Lung (tissue), 17 donors: ENCODE measurements at places on chromosomes 11 and 22. TPM values are rescaled to one million over a fixed set of nuclear protein-coding genes. Genes with fewer than 3 reads are reported as not detected.

The APIP gene
- 27.8 TPM for polyA plus RNA-seq

The CRYBA4 gene
- polyA plus RNA-seq: 0.06 TPM

The NTM gene
- polyA plus RNA-seq: 2.3 TPM

The MUC15 gene
- 6.4 TPM for polyA plus RNA-seq

The TSPAN18 gene
- polyA plus RNA-seq: 8.3 TPM

The MUC5AC gene
- polyA plus RNA-seq: 1.2 TPM

The MYOD1 gene
- polyA plus RNA-seq: not detected

The PIH1D2 gene
- 5.1 TPM for polyA plus RNA-seq

- no peak overlapping the region for H3K27ac ChIP-seq
- H3K27me3 ChIP-seq: no peaks in the 10 kb centered on the region
- no peaks in the 10 kb centered on the region for H3K36me3 ChIP-seq
- no peak for DNase-seq
- H3K4me3 ChIP-seq: no peak overlapping the region
Observed at GRCh38 chr11:112761911-112762706, 199.1 kb upstream of the NCAM1 start.

- H3K27ac ChIP-seq: no peak overlapping the region
- no peaks in the 10 kb centered on the region for H3K27me3 ChIP-seq
- no peaks in the 10 kb centered on the region for H3K4me1 ChIP-seq
- DNase-seq: no peak
- H3K36me3 ChIP-seq: peaks cover 3% of the 10 kb centered on the region
Observed at GRCh38 chr11:62572431-62572830, 1.3 kb downstream of the EEF1G start.

DNA sequence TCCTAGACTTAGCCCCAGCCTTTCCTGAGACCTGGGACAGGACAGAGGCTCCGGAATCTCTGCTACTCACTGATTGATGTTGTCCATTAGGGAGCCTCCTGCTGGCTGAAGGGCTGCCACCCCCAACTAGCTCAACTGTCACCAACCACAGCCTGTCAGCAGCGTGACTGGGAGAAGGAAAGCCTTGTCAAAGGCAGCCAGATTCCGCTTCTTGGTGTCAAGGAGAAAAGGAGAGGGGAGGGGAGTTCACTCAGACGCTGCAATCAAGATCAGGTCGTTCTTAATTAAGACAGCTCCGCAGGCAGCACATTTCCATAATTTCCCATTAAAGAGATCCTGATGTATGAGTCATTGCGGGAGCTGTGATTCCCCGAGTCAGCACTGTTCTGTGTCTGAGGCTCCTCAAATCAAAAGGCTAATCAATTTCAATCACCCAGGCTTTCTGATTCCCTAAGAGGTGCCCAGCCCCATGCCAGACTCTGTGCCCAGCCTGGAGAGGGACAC, 152.8 kb upstream of the ZBED5 start:
- no peak overlapping the region for H3K27ac ChIP-seq
- no peaks in the 10 kb centered on the region for H3K36me3 ChIP-seq
- no peak for DNase-seq
- no peak overlapping the region for H3K4me3 ChIP-seq
- no peaks in the 10 kb centered on the region for H3K27me3 ChIP-seq
- no peaks in the 10 kb centered on the region for H3K4me1 ChIP-seq

DNA sequence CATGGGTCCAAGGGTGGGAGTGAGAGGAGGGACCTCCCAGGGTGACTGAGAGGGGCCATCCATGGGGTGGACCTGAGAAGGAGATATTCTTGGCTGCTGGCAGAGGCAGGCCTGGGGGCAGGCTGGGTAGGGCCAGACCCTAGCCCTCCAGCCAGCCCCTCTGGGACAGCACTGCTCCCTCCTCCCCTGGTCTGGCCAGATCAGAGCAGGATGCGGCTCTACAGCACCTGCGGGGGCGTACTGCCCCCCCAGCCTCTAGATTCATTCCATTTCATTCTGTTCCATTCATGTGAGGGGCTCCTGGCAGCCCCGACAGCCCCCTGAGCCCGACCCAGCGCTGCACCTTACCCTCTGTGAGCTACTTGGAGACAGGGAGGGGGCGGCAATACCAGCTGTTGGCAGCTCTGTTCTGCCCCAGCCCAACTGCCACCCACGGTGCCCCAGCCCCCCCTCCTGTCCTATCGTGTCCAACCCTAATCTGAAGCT, 34.3 kb upstream of the MYRF start:
- H3K4me1 ChIP-seq: peaks cover 17% of the 10 kb centered on the region
- DNase-seq: peak; percentile 27
- H3K4me3 ChIP-seq: no peak overlapping the region
- no peaks in the 10 kb centered on the region for H3K36me3 ChIP-seq
- H3K27me3 ChIP-seq: no peaks in the 10 kb centered on the region

DNA sequence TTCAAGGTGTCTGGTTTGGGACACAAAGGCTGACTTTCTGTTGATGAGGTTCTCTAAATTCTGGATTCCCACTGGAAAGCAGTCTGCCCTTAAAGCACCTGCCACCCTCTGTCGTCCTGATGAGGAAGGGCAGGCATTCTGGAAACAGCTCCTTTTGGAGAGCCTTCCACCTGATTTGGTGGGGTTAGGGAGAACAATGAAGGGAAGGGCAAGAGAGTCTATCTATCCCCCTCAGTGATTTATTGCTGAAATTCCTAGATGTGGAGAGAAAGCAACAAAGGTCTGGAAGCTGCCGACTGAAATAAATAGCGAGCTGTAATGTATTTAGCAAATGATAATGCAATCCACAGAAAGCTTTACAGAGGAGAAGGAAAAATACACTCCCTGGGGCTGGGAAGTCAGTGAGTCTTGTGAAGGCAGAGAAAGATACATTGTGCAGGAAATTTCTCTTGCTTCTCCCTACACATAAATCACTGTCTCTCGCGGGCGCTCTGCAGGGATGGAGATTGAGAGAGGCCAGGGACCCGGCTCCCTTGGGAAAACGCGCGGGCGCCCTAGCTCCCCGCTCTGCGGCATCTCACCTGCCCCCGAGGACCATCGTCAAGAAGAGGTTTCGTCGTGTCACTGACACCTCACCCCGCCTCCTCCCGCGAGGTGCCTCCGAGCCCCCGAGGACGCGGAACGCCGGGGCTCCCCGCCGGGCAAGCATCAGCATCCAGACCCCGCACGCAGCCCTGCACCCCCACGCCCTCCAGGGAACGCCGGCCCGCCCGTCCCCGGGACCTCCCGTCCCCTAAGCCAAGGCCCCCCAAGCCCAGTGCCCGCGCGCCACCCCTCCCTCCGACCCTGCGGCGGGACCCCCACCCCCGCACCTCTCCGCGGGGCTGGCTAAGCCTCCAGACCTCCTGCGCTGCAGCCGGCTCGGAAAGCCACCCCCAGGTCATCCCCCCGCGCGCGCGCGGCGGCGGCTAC, 673 bp downstream of the CDON start:
- peak overlapping the region; percentile 31 for H3K27ac ChIP-seq
- peaks cover 29% of the 10 kb centered on the region for H3K27me3 ChIP-seq
- DNase-seq: peak; percentile 35
- H3K36me3 ChIP-seq: no peaks in the 10 kb centered on the region
- peak overlapping the region; percentile 33 for H3K4me3 ChIP-seq

GRCh38 chr11:130801333-130802122, 114.8 kb downstream of the SNX19 start:
- H3K4me3 ChIP-seq: no peak overlapping the region
- no peaks in the 10 kb centered on the region for H3K36me3 ChIP-seq
- no peaks in the 10 kb centered on the region for H3K27me3 ChIP-seq
- H3K4me1 ChIP-seq: no peaks in the 10 kb centered on the region
- no peak overlapping the region for H3K27ac ChIP-seq

DNA sequence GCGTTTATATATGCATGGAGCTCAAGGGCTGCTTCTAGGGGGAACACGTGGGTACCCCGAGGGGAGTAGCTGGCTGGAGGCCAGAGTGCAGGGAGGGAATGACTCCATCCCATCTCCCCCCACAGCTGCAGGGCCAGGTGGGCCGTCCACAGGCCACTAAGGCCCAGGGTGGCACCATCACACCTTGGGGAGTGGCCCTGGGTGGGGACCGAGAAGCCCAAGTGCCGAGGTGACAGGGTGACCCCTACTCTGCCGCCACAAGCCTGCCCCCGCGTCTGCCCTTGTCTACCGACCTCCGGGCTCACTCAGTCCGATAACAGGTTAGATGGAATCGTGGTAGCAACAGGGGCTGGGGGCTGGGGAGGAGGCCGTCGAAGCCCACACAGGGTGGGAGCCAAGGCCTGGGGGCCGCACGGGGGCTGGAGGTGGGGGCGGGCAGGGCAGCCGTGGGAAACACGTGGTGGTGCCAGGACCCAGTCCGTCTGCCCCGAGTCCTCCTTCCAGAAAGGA, 125.7 kb downstream of the KCNQ1OT1 start:
- H3K27ac ChIP-seq: no peak overlapping the region
- no peak overlapping the region for H3K4me3 ChIP-seq
- H3K36me3 ChIP-seq: no peaks in the 10 kb centered on the region
- no peak for DNase-seq
- peaks cover 21% of the 10 kb centered on the region for H3K4me1 ChIP-seq
- H3K27me3 ChIP-seq: no peaks in the 10 kb centered on the region

- H3K36me3 ChIP-seq: no peaks in the 10 kb centered on the region
- H3K27ac ChIP-seq: no peak overlapping the region
- no peak for DNase-seq
- H3K4me1 ChIP-seq: peaks cover 1% of the 10 kb centered on the region
- H3K27me3 ChIP-seq: no peaks in the 10 kb centered on the region
Observed at GRCh38 chr11:35997902-35998520, 54.1 kb downstream of the LDLRAD3 start.

- no peaks in the 10 kb centered on the region for H3K27me3 ChIP-seq
- H3K4me1 ChIP-seq: no peaks in the 10 kb centered on the region
- no peak overlapping the region for H3K4me3 ChIP-seq
- H3K36me3 ChIP-seq: no peaks in the 10 kb centered on the region
- no peak for DNase-seq
- no peak overlapping the region for H3K27ac ChIP-seq
Observed at GRCh38 chr11:131977231-131977630, 606.8 kb downstream of the NTM start.

DNA sequence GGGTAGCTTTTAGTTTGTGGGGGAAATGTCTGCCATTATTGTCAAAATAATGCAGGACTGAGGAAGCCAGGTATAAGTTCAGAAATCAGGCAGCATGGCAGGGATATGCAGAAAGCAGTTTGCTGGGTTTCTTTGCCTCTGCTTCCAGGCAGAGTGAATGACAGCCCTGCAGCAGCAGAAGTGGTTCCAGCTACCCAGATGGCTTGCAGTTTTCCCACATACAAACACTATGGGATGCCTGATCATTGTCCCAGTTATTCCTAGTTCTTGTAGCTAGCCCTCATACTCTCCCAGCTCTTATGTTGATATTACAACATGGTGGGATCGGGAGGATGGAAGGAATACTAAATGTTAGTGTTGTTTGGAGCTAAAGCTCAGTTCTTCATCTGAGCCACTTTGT, 2.8 kb upstream of the DIXDC1 start:
- DNase-seq: no peak
- no peaks in the 10 kb centered on the region for H3K4me1 ChIP-seq
- H3K27ac ChIP-seq: no peak overlapping the region
- no peaks in the 10 kb centered on the region for H3K27me3 ChIP-seq
- no peaks in the 10 kb centered on the region for H3K36me3 ChIP-seq
- H3K4me3 ChIP-seq: no peak overlapping the region

DNA sequence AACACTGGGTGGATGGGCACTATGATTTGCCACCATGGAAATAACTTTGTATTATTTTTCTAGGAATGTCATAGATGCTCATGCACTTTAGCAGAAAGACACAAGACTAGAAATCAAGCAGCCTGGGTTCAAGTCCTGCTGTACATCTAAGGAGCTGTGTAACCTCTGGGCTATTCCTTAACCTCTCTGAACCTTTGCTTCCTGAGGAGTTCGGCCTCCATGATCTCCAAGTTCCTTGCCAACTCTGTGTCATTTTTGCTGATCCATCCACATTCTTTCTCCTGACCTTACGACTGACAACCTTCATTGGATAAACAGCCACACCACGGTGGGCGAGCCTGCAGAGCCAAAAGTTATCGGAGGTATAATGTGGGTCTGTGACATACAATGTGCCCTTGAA, 24.1 kb downstream of the ETS1 start:
- H3K27me3 ChIP-seq: no peaks in the 10 kb centered on the region
- H3K36me3 ChIP-seq: no peaks in the 10 kb centered on the region
- no peaks in the 10 kb centered on the region for H3K4me1 ChIP-seq
- H3K27ac ChIP-seq: no peak overlapping the region

- H3K36me3 ChIP-seq: no peaks in the 10 kb centered on the region
- DNase-seq: no peak
Observed at GRCh38 chr22:44869196-44869595, 116.8 kb downstream of the ARHGAP8 start.

DNA sequence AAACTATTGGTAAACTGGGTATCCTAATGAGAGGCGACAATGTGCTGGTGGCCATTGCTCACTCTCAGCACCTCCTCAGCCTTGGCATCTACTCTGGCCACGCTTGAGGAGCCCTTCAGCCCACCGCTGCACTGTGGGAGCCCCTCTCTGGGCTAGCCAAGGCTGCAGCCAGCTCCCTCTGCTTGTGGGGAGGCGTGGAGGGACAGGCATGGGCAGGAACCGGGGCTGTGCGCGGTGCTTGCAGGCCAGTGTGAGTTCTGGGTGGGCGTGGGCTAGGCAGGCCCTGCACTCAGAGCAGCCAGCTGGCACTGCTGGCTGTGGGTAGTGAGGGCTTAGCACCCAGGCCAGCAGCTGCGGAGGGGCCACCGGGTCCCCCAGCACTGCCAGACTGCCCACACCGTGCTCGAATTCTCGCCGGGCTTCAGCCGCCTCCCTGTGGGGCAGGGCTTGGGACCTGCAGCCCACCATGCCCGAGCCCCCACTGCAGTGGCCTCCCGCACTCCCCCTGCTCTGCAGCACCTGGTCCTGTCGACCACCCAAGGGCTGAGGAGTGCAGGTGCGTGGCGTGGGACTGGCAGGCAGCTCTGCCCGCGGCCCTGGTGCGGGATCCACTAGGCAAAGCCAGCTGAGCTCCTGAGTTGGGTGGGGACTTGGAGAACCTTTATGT, 575.9 kb upstream of the ANO3 start:
- no peaks in the 10 kb centered on the region for H3K36me3 ChIP-seq
- no peaks in the 10 kb centered on the region for H3K27me3 ChIP-seq
- H3K4me3 ChIP-seq: no peak overlapping the region
- H3K4me1 ChIP-seq: no peaks in the 10 kb centered on the region

- no peaks in the 10 kb centered on the region for H3K27me3 ChIP-seq
- H3K4me3 ChIP-seq: no peak overlapping the region
- no peak for DNase-seq
- no peak overlapping the region for H3K27ac ChIP-seq
- peaks cover 15% of the 10 kb centered on the region for H3K4me1 ChIP-seq
Observed at GRCh38 chr11:110990311-110990710, 255.2 kb upstream of the POU2AF2 start.

- H3K36me3 ChIP-seq: peaks cover 23% of the 10 kb centered on the region
- peak overlapping the region; percentile 21 for H3K4me3 ChIP-seq
- peaks cover 33% of the 10 kb centered on the region for H3K4me1 ChIP-seq
- no peak for DNase-seq
- H3K27me3 ChIP-seq: no peaks in the 10 kb centered on the region
- peak overlapping the region; percentile 72 for H3K27ac ChIP-seq
Observed at GRCh38 chr11:66637557-66638176, 836 bp upstream of the RBM4 start.

DNA sequence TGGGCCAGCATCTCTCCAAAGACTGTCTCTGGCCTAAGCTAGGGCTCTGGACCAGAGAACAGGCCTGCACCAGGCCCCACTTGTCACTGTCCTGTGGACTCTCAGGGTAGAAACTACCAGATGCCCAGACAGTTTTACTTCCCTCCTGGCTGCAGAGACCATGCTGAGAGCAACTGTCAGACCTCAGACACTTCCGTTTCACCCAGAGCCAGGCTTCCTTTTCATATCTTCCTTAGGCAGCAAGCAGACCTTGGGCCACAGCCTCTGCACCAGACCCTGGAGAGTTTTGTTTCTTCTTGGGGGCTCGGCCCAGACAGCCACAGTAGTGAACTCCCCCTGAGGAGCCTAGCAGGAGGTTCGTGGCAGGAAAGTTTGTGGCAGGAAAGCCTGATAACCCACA, 12.1 kb upstream of the FCHSD2 start:
- no peaks in the 10 kb centered on the region for H3K27me3 ChIP-seq
- no peak for DNase-seq
- H3K4me1 ChIP-seq: no peaks in the 10 kb centered on the region
- no peaks in the 10 kb centered on the region for H3K36me3 ChIP-seq
